ENCODE measurements at places on chromosomes 2 and 18. TPM values are rescaled to one million over a fixed set of nuclear protein-coding genes. Genes with fewer than 3 reads are reported as not detected.

DARS1 gene
- 109 TPM for total RNA-seq

KIF5C gene
- 18.3 TPM for total RNA-seq

AOX1 gene
- 0.32 TPM for total RNA-seq

SCN9A gene
- 3.5 TPM for total RNA-seq
